Fibroblast of pulmonary artery (primary cell): ENCODE measurements at places on chromosomes 4 and X.
A peak's percentile ranks its signal among the peaks of the same experiment; 100 is the strongest.

DNA sequence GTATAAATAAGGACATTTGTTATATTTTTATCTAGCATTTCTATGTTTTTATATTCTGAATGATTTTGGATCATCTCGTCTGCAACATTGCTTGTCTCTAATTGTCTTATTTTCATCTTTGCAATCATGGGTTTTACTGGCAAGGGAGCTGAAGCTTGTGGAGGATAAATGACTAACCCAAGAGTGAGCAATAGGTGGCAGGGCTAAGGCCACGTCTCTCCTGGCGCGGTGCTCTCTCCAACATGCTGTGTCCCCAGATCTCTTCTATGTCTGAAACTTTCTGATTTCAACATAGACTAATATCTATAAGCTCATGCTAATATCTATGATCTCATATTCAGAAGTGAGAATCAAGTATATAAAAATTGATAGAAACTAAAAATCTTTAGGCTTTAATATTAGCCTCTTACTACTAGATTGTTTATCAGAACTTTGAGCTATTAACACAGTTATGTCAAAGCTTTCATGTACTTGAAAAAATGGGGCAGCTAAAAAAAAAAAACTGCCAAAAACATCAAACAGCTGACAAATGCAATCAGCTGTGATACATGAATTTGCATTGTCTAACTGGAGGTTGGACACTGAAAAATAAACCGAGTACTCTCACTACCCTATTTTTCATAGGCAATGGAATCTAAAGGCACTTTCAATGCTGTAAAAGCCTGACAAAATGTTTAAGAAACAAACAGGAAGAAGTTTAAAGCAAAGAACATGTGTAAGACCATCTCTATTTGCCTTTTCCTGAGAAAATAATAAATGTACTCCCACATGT, 169.2 kb downstream of the TMA16 start:
- DNase-seq, result no peak

- no peak for DNase-seq
These were observed 29.4 kb downstream of the IRF2 start for GRCh38 chr4:184444953-184445309.

- DNase-seq, result no peak
These were observed 8.2 kb downstream of the NAA11 start for GRCh38 chr4:79317711-79318110.

DNA sequence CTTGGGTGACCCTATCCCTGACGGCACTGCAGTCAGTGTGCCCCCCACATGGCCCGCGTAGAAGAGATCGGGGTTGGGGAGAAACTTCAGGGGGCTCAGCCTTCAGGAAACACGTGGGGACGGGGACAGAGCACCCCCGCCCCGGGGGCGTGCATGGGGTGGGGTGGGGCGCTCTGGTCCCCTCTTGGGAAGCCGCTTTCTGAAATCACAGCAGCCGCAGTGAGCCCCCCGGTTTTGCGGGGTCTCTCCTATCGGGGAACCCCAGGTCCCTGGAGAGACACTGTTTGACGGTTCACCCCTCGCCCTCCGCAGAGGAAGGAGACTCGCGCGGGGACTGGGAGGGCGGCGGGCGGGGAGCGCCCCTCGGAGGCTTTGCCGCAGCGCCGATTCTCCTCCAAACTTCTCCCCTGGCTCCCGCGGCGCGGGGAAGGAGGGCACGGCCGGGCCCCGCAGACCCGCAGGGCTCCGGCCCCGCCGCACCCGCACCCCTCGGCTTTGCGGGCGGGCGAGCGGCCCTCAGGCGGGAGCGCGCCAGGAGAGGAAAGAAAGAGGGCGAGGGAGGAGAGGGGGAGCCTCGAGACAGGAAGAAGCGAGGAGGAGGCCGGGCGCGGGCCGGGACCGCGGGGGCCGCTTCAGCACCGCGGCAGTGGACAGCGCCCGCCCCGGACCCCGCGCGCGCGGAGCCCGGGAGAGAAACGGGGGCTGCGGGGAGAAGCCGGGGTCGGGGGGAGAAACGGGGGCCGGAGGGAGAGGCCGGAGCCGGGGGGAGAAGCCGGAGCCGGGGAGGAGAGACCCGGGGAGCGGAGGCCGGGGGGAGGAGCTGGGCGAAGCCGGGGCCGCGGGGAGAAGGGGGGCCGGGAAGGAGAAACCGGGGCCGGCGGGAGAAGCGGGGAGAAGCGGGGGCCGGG, 612 bp downstream of the CPLX1 start:
- peak; percentile 18 for DNase-seq

- peak; percentile 11 for DNase-seq
These were observed 408 bp downstream of the TMEM33 start for GRCh38 chr4:41935652-41936021.
